Germinal center (tissue), 1 donor: ENCODE measurements at places on chromosomes 7 and 10.

DNA sequence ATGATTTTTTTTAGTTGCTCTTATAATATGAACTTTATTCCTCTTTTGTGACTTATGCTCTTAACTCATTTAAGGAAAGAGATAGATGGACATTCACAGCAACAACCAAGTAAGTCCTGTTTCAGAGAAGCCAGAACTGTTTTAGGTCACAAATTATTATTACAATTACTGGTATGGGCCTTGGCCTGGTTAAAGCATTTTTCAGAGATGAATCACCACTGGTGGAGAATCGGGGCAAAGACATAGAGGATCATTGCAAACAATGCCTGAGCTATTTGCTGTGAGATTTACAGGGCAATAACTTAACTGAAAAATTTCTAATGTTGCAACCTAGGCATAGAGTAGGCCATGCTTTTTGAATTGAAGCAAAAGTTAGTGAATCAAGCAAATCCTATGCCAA lies 138.0 kb upstream of the YAE1 start:
- DNase-seq = no peak

- DNase-seq = no peak
These were observed 153.7 kb downstream of the TNS3 start for GRCh38 chr7:47428052-47428767.

GRCh38 chr7:22129819-22130580 lies 184.3 kb upstream of the CDCA7L start:
- no peak for DNase-seq

DNA sequence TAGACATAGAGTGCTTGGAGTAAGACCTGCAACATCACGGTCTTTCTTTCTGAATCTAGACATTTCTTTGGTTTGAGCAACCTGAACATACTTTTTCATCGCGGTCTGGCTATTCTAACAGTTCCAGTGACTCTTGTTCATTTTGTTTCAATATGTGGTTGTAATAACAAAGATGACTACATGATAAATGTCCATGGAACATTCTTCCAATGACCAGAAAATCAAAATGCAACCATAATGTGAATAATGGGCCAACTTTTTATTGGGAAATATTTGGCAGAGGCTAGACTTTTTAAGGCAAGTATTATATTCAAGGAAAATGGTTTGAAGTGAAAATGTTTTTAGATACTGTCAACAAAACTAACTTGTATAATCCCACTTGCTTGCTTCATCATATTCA lies 282.5 kb downstream of the INHBA start:
- DNase-seq = no peak

GRCh38 chr7:43926798-43927123 lies 525 bp downstream of the UBE2D4 start:
- DNase-seq = no peak

DNA sequence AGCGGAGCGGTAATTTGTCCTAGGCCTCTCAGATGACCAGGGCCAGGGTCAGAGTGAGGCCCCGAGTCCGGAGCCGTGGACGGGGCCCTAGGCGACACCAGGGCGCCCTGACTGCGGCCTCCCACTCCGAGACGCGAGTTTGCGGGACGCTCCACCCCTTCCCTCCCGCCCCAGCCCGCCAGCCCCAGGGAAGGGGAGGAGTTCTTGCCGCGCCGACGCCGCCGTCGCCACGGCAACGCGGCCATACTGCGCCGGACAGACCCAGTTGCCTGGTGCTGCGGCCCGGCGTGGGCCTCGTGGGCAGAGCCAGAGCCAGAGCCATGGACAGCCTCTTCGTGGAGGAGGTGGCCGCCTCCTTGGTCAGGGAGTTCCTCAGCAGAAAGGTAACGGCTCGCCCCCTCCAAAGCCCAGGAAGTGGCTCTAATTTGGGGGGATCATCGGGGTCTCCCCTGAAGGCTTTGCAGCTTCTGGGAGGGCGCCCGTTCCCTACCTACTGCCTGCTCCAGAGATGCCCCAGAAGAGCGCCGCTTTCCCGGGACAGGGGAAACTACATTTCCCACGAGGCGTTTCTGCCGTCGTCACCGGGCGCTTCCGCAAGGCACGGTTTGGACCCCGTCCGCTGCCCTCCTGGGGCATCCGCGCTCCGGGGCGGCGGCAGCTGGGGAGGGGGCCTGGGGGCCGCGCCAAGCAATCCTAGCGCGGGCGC lies at the start of gene MINDY4:
Gene MINDY4 (plus strand): TSS at position 244 of the 706 bp plus-strand sequence. CDS start 77 bp downstream, at position 321.
- DNase-seq = peak; percentile 89

GRCh38 chr10:63885156-63885555 lies 364.0 kb downstream of the REEP3 start:
- no peak for DNase-seq

- peak; percentile 74 for DNase-seq
These were observed 69.3 kb downstream of the AP3M1 start for GRCh38 chr10:74081192-74081803.

- no peak for DNase-seq
These were observed 5.5 kb downstream of the NOD1 start for GRCh38 chr7:30472784-30473775.

- no peak for DNase-seq
These were observed 133.9 kb downstream of the C10orf105 start for GRCh38 chr10:71585564-71586290.
